Inflammatory macrophage treated with lipopolysaccharide for 4 hours (primary cell): ENCODE measurements at places on chromosomes 7 and 10.

GRCh38 chr7:13262929-13263530 is 575.6 kb downstream of the ARL4A start:
- peak; percentile 38 for DNase-seq

GRCh38 chr7:37419496-37419895 is 29.2 kb downstream of the ELMO1 start:
- no peak for DNase-seq

DNA sequence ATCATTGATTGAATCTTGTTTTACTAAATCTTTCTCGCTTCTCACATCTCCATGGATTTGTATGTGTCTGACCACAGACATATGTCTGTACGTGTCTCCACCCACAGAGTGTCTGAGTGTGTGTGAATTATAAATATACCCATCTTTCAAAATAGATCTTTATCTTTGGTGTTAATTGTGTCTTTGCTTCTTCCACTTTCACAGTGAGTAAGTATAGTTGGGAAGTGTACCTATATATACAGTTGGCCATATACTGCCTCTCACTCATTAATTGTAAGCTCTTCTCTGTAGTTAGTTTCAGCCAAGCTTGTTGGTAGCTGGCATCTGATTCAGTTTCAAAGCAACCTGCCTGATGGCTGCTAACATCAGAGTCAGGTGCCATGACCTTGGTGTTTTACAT is 18.4 kb downstream of the EEPD1 start:
- DNase-seq: peak; percentile 44

- no peak for DNase-seq
Observed at GRCh38 chr10:113959383-113959760, 84.3 kb upstream of the ADRB1 start.

DNA sequence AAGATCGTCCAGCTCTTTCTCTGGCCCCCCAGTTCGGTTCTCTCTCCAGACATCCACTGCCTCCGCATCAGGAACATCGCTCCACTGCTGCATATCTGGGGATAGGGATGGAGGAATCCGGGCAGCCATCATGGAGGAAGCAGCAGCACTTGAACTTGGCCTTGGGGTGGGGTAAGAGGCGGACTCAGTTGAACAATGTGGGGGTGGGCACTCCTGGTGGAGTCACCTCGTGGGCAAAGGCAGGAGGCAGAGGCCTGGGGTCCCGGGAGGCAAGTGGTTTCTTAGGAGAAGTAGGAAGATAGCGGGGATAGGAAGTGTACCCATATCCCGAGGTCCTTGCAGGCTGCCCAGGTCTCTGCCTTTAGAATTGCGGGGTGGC is 98.3 kb downstream of the CHST15 start:
- DNase-seq: no peak

DNA sequence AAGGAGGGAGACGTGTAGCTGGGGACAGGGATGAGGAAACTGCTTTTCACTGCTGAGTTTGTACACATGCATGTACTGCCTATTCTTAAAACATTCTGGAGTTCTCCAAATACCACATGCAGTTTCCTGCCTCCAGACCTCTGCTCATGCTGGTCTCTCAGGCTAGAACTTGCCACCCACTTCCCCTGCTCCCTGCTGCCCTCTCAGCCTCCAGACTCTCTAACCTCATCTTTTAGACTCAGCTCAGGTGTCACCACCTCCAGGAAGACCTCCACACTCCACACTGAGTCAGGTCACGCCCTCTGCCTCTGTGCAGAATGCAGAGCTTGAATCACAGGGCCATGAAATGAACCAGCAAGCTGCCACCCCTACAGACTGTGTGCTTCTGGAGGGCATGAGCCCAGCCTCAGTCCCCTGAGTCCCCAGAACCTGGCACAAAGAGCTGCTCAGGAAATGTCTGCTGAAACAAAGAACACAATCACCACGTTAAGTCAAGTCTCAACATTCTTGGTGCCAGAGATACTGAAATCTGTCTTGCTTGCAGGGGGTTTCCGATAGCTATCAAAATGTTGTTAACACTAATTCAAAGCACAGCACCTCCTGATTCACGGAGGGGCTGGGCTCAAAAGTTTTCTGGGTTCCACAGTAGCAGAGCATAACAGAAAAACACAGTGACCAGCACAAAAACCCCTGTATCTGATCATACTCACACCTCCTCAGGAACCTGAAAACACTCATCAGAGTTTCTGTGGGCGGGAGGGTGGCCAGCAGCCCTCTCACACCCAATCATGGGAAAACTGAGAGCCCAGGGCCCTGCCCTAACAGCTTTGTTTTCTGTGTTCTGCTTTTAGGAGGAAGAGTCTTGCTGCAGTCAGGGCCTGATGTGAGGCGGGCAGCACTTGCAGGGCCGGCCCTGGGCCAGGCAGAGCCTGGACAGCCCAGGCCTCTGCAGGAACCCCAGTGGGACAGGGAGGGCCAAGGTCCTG is 21.1 kb downstream of the FAM53B start:
- DNase-seq: peak; percentile 79

DNA sequence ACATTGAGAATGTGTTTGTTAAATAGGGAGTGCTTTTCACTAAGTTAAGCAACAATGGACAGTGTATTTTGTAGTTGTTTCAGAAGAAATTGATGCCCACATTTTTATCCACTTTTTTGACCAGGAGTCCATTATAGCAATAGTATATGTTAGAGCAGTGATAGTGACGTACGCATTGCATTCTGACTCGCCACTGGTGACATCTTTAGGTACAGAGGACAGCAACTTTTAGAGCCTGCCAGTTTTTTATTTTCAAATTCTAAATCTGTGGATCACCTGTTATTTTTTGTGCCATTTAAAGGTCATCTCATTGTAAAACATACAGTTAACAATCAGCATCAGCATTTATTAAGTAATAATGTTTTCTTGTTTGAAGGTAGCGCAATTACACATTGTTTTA is 1.4 kb downstream of the UBE2D1 start:
- DNase-seq: no peak

DNA sequence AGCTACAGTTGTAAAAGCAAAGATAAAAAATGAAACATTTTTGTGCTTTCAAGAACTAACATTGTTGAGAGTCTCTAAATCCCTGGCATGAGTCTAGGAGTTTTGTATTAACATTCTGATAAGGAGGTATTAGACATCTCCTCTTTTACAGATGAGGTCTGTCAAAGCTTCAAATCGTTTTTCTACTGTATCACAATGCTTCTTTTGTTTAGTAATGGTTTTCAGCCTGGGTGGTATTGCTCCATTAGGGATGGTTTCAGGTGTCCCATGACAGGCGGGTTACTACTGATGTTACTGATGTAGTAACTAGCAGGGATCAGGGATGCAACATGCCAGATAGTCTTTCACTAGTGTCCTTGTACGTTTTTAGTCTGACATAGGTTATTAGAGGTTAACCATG is 27.4 kb downstream of the STAM start:
- DNase-seq: no peak

DNA sequence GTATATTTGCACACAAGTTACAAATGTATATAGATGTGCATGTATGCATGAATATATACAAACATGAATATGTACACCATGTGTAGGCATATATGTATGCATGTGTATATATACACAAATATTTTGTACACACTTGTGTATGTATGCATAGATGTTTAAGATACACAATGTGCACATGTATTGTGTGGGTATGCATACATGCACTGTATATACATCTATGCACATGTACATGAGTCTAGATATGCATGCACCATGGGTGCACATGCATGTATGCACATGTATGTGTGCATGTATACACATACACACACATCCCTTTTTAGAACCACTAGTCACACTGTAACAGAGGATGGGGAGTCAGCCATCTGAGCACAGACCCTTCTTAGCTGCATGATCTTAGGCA is 249.4 kb downstream of the COBL start:
- no peak for DNase-seq

GRCh38 chr7:139696552-139696951 is 81.2 kb downstream of the HIPK2 start:
- peak; percentile 78 for DNase-seq

DNA sequence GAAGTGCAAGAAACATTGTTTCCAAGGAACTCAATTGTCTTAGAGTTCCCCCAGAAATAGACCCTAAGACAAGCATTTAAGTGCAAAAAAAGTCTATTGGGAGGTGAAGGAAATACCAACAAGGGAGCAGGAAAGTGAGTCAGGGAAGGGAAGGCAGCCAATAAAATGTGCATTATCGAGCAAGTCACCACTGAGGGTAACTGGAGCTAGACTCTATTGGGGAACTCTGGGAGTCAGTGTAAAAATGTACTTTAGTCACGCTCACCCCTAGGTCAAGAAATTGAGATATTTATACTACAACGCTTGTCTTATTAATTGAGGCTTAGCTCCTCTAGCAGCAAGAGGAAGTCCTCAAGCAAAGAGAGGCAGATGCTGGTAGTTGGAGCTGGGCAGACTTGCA is 137.7 kb downstream of the RTKN2 start:
- no peak for DNase-seq

- no peak for DNase-seq
Observed at GRCh38 chr7:128006550-128007302, 24.5 kb downstream of the LRRC4 start.

GRCh38 chr7:140314573-140315480 is 83.5 kb downstream of the SLC37A3 start:
- DNase-seq: peak; percentile 50

DNA sequence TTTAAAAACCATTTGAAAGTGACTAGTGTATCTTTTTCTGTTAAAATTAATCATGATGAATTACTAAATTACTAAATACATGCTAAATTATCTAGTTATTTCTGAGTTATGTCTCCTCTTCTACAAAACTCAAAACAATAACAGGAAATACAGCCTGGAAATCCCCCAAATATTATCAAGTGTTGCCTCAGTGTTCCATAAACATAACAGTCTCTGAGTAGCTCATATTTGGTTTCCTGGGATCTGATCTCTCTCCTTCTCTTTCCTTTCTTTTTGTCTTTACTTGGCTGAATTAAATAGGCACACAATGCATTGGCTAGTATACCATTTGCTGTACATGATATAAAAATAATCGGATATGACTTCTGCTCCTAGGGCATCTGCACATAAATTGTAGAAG is 277.6 kb upstream of the IGFBP3 start:
- DNase-seq: no peak

DNA sequence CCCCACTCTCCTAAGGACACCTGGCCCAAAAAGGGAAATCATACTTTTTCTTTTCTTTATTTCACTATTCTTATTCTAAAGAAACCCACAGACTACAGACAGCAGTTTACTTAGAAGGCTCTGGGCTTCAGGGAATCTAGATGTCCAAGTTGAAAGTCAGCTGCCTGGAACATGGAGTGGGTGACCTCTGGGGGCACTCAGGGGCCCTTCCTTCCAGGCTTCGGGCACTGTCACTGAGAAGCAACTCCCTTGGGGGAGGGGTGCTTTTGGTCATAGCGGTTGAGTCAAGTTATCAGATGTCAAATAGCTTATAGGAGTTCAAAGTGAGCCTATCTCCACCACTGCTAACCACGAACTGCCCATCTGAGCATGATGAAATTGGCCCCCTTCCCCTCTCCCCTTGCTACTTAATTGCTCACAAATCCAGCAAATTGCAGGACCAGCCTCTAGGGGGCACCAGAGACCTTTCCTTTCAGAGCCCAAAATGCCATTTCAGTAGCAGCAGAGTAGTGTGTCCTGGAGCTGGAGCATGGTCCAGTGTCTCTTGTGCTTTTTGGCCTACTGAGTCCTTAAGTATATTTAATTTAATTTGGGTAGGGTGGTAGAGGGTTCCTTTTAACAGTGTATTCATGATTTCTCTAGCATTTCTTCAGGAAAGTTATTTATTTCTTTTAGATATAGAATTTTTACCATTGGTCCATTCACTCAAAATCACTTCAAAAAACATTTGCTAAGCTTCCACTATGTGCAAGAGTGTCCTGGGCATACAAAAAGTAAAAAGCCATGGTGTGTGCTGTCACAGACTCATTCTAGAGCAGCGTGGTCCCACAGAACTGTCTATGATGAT is 463.8 kb downstream of the KCNMA1 start:
- peak; percentile 72 for DNase-seq

DNA sequence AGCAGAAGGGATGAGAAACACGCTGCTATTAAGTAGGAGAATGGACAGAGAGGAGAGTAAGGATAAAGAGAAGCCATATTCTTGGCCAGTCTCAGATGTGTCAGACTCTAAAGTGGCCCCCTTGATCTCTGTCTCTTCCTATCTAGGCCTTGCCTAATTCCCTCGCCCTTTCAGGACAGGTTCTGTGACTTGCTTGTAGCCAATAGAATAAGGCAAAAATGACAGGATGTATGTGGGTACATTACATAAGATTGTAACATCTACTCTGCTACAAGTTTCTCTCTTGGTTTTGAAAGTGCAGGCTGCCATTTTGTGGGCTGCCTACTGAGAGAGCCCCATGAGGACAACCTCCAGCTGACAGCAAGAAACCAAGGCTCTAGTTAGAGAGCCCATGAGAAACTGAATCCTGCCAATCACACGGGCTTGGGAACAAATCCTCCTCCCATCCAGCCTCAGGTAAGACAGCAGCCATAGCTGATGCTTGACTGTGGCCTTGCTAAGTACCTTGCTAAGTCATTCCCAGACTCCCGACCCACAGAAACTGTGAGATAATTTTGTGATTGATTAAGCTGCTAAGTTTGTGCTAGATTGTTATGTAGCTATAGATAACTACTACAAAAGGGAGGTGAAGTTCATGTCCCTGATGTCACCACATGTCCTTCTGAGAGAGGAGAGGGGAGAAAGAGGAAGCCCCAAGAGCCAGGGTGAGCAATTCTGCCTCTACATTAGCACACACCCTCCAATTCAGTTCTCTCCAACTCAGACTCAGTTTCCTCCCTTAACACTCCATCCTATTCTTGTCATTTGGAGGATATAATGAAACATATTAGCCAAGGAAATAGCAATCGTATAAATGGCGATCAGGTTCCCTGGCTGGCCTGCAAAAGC is 185.5 kb downstream of the SGMS1 start:
- peak; percentile 61 for DNase-seq

DNA sequence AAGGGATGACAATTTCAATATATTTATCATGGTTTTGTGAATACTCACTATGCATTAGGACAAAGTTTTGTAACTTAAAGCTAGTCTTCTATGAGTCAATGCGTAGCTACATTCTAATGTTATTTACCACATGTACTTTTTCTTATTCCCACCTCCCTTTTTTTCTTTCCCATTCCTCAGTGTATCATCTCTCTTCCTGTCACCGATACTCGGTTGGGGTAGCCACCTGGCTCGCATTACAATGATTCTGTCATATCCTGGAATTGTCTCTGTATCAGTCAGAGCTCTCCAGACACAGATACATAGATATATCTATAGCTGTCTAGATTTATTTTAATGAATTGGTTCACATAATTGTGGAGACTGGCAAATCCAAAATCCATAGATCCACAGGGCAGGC is 9.8 kb upstream of the RALA start:
- no peak for DNase-seq

DNA sequence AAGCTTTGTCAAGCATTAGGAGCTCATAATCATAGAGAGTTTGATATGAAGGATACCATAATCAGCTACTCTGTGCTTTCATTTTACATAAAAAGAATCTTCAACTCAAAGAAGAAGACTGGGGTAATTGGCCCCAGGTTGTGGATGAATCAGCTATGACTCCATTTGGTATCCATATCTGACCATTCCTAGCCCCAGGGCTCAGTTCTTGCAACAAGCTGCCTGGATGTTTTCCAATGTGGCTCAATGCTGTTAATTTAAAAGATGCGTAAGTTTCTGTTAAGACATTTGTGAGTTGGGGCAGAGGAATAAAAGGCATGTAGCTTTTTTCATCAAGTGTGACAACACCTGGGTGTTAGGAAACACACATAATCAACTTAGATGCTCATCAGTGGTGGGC is 951.1 kb downstream of the NRG3 start:
- no peak for DNase-seq
